Left cardiac atrium (tissue), 4 donors: ENCODE measurements at places on chromosomes 2 and 18. TPM values are rescaled to one million over a fixed set of nuclear protein-coding genes. Genes with fewer than 3 reads are reported as not detected.

GRCh38 chr2:45904267-45904945 lies 252.9 kb downstream of the PRKCE start:
- DNase-seq: no peak

The PLEK gene
- 21.5 TPM for total RNA-seq

- DNase-seq: no peak
These were observed 650 bp upstream of the AFG3L2 start for GRCh38 chr18:12377556-12378197.

- no peak for DNase-seq
These were observed 446.4 kb upstream of the RAB12 start for GRCh38 chr18:8162802-8163201.

GRCh38 chr2:239309398-239310245 lies 91.2 kb downstream of the HDAC4 start:
- DNase-seq: no peak

GRCh38 chr2:39304729-39305128 lies 61.0 kb upstream of the CDKL4 start:
- DNase-seq: no peak

GRCh38 chr2:230671117-230671516 lies 41.5 kb upstream of the CAB39 start:
- DNase-seq: no peak

The RUFY4 gene
- not detected for total RNA-seq

The UGT1A8 gene
- total RNA-seq: not detected

DNA sequence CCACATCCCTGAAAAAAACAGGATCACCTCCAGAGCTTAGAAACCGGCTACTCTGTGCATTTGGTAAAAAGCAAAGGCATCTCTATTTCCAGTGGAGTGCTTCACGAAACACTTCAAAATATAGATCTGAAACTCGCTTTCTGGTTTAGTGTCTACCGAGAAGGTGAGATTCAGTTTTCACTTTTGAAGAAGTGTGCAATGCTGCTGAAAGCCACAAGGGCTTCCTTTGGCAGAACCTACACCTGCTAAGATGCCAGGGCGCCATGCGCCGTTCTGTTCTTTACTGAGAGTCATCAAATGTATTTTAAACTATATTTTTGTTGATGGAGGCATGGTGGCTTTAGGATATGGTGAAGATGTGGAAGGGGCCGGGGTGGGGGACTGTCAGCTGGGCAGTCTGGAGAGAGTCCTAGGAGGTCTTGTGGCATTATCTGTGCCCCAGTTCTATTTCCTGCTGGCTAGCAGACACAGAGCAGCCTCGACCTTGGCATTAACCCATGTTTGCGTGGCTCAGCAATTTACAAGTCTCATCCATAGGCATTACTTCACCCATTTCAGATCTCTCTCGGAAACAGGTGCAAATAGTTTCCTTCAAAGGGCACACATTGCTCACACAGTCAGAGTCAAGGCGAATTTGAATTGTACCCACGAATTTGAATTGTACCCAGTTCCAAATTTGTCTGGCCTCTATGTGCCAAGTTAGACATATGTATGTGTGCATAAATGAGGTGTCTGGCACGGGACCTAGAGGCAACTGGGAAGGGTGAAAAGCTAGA lies 46.7 kb upstream of the KCNF1 start:
- no peak for DNase-seq

The CBLN2 gene
- not detected for total RNA-seq

GRCh38 chr2:138298900-138299299 lies 202.7 kb upstream of the SPOPL start:
- DNase-seq: no peak

The RNU2-63P gene
- not detected for total RNA-seq

DNA sequence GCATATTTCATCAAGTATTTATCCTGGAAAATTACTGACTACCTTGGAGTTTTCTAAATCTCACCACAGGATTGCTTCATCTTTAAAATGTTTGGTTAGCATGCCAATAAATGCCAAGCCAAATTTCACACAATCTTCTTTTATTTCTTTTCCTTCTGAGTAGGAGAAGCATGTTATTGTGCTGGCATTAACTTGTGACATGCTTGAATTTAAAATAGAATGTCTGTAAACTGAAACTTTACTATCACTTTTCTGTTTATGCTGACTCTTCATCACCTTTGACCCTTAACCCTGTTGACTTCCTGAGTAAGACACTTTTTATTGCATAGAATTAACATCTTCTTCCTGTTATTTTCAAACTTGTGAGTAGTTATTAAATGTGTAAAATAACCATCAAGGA lies 56.2 kb upstream of the LRRTM4 start:
- DNase-seq: no peak

The AQP12A gene
- not detected for total RNA-seq

DNA sequence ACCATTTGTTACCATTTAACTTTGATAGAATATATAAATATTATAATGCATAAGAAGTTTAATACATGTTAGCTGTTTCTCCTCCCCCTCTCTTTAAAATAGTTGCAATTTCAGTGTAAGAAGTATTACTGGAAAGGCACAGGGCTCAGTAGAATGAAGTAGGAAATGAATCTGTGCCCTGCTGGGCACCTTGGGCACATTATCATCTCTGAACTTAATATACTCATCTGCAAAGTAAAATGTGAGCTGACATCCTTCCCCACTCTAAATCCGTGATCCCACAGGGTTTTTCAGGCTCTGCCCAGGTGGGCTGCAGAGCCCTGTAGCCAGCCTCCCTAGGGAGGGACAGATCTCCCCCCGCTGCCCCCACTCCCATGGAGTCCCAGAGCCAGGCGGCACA lies 56.8 kb downstream of the DPP4 start:
- DNase-seq: no peak

GRCh38 chr2:101736861-101737291 lies 39.4 kb downstream of the MAP4K4 start:
- no peak for DNase-seq

The GKN1 gene
- not detected for total RNA-seq

DNA sequence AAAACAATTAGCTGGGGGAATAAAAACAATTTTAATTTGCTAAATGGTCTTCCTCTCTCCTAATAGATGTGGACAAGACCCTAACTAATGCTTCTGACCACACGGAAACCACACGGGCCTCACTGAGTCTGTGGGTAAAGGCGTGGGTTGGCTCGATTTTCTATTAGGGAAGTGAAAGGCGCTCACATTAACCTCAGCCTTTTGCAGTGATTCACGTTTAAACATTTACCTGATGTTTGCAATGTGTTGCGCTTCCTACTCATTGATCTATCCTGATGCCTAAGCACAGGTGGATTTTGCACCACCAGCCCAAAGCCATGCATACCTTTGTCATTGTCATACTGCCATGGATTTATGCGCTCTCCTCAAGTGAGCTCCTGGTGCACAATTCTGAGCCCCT lies 35.6 kb upstream of the NRP2 start:
- no peak for DNase-seq

- DNase-seq: no peak
These were observed 626 bp upstream of the VIT start for GRCh38 chr2:36695746-36696415.

GRCh38 chr18:66792466-66792865 lies 188.6 kb upstream of the CDH19 start:
- no peak for DNase-seq

DNA sequence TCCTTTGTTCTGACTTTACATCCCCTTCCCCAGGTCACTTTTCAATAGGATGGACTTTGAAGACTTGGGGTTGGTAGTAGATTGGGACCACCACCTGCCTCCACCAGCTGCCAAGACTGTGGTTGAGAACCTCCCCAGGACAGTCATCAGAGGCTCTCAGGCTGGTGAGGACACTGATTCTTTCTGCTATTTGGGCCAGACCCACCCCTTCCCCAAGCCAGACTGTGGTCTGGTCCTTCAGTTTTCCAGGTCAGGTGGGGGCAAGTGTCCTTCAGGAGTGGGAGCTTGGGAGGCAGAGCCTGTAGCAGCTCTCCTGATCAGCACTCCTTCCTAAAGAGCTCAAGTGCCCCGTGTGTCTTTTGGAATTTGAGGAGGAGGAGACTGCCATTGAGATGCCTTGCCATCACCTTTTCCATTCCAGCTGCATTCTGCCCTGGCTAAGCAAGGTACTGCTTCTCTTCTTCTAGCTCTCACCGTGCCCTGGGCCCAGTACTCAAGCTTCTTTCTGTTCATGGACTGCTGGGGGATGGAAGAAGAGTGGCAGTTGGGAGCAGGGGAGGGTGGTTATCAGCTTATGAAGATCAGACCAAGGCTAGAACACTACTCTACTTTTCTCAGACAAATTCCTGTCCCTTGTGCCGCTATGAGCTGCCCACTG lies 1.1 kb downstream of the RNF181 start:
- DNase-seq: no peak

DNA sequence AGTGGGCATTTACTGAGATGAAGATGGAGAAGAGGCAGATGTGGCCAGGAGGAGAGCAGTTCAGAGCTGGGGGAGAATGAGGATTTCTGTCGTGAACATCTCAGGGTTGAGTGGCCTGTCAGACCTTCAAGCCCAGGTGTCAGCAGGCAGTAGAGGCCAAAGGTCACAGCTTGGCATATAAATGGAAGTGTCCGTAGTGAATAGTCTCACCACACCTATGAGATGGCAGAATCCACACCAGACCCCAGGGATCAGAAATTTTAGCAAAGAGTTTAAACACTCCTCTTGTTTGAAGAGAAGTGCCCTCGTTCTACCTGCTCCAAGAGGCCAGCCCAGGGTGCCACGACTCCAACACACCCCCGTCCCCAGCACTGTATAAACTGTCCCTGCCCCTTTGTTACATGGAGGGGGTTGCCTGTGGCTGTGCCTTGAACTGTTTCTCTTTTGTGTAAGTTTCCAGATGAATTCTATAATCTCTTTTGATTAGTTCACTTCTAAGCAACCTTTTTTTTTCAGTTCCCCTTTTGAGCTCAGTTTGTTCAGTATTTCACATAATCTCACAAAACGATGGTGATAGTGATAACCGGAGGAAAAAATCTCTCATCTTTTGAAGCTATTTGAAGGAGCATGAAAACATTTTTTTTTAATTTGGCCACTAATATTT lies 69.0 kb upstream of the TTC39C start:
- no peak for DNase-seq

The CTAGE1 gene
- not detected for total RNA-seq

The TRPM8 gene
- not detected for total RNA-seq

DNA sequence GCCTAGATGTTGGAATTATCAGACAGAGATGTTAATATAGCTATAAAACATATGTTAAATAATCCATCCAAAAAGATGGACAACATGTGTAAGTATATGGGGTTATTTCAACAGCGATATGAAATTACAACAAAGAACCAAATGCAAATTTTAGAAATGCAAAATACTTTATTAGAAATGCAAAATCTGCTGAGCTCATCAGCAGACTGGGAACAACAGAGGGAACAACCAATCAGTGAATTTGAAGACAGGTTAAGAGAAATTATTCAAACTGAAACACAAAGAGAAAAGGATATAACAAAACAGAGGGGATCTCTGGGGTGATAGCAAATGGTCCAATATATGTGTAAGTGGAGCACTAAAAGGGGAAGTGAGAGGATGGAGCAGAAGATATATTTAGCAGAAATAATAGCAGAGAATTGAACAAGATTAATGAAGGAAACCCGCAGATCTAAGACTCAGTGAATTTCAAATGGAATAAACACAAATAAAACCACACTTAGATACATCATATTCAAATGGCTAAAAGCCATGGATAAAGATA lies 13.5 kb upstream of the HS6ST1 start:
- DNase-seq: no peak

DNA sequence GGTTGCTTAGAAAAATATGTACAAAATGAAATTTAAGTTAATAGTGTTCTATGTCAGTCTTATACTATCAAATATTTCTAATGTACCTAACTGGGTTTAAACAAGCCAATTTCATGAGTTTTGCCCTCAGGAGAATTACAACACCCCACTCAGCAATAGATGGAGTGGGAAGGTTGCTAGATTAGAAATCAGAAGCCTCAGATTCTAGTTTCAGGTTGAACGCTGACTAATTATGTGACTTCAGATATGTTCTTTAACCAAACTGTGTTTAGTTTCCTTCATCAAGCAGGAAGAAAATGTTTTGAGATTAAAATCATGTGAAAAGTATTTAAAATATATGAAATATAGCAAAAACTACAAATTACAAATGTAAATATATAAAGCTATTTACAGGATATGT lies 133.8 kb upstream of the KCNH7 start:
- no peak for DNase-seq

The NYAP2 gene
- not detected for total RNA-seq

DNA sequence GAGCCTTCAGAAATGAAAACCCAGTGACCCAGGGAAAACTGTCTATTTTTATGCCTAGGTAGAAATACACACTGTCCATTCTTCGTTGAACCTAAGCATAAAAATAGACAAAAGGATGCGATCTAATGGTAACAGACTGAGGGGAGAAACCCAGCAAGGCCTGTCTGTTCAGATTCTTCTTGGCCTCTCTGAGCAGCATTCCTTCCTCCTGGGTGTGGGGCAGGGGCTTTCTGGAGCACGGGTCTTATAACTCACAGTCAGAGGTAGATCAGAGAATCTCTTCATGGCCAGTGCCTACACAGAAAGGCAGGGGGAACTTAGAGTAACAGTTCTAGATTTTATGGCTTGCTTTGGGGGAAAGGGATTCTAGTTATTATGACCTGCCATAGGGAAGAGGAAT lies 56.0 kb downstream of the PKDCC start:
- DNase-seq: no peak

The HMSD gene
- total RNA-seq: not detected

DNA sequence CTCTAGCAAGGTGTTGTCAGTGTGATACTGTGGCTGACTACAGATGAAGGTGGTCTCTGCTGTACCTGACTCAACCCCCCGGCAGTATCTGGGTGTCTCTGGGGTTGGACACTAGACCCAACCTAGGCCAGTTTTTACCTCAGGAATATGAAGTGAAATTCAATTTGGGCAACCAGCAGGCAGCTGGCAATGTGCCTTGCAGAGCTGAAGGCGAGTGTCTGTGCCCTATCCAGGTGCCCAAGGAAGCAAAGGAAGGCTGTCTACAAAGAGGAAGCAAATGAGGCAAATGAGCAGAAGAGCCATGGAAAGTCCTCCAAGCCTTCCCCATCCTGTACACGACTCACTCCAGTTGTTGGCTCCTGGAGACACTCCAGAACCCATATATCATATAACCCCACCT lies 264.6 kb upstream of the AGAP1 start:
- DNase-seq: no peak

GRCh38 chr2:156511122-156511521 lies 74.9 kb downstream of the GPD2 start:
- DNase-seq: no peak

GRCh38 chr2:3513026-3513810 lies 6.1 kb downstream of the ADI1 start:
- DNase-seq: no peak

The IL37 gene
- total RNA-seq: not detected

The GPR39 gene
- total RNA-seq: not detected

GRCh38 chr2:230268606-230269243 lies 43.2 kb downstream of the SP140 start:
- no peak for DNase-seq
